ENCODE measurements at places on chromosomes 6 and 20. TPM values are rescaled to one million over a fixed set of nuclear protein-coding genes. Genes with fewer than 3 reads are reported as not detected.

LAMA2 gene
- 31.1 TPM for total RNA-seq

SPATA25 gene
- not detected for total RNA-seq

RHAG gene
- total RNA-seq, result not detected

MAP3K4 gene
- total RNA-seq, result 24.0 TPM

SYCP2 gene
- 0.22 TPM for total RNA-seq

ADAM33 gene
- total RNA-seq, result 53.1 TPM

FOXF2 gene
- 5.1 TPM for total RNA-seq

PROKR2 gene
- total RNA-seq, result not detected

C20orf141 gene
- total RNA-seq, result not detected

MTRF1L gene
- 16.3 TPM for total RNA-seq

CD24 gene
- 1.4 TPM for total RNA-seq

TBXT gene
- not detected for total RNA-seq

RAB23 gene
- total RNA-seq, result 78.6 TPM

DUSP15 gene
- total RNA-seq, result not detected

TMEM244 gene
- total RNA-seq, result not detected

MRAP2 gene
- 1.3 TPM for total RNA-seq

FOXQ1 gene
- not detected for total RNA-seq

TGM2 gene
- 339 TPM for total RNA-seq

IRF4 gene
- not detected for total RNA-seq

SRMS gene
- not detected for total RNA-seq

SH3BGRL2 gene
- 2.2 TPM for total RNA-seq

RIMS4 gene
- total RNA-seq, result not detected

BMP6 gene
- 10.3 TPM for total RNA-seq

ADTRP gene
- total RNA-seq, result 1.3 TPM
